ENCODE measurements at places on chromosomes 13 and 19. TPM values are rescaled to one million over a fixed set of nuclear protein-coding genes. Genes with fewer than 3 reads are reported as not detected.

Gene SGCG
- not detected for total RNA-seq

Gene RYR1
- 3.3 TPM for total RNA-seq

DNA sequence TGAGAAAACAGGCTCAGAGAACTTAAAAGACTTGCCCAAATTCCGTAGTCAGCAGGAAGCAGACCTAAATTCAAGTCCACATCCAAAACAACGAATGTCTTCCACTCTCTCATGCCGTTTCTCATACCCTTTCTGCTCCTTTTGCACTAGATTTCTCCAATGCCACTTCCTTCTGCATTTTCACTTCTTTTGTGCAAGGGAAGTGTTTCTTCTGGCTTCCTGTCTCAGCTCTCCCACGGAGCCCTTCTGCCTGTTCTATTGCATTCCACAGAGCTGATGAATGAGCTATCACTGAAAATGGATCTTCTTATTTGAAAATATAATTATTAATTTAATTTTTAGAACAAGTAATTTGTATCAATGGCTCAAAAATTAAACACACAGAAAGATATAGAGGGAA, 56.1 kb upstream of the STK24 start:
- no peak overlapping the region for H3K27ac ChIP-seq
- no peaks in the 10 kb centered on the region for H3K36me3 ChIP-seq
- no peaks in the 10 kb centered on the region for H3K27me3 ChIP-seq
- no peak for DNase-seq
- H3K4me1 ChIP-seq, result no peaks in the 10 kb centered on the region

Gene PSG7
- total RNA-seq, result not detected
